ENCODE measurements at places on chromosomes 11 and 22. TPM values are rescaled to one million over a fixed set of nuclear protein-coding genes. Genes with fewer than 3 reads are reported as not detected.

DNA sequence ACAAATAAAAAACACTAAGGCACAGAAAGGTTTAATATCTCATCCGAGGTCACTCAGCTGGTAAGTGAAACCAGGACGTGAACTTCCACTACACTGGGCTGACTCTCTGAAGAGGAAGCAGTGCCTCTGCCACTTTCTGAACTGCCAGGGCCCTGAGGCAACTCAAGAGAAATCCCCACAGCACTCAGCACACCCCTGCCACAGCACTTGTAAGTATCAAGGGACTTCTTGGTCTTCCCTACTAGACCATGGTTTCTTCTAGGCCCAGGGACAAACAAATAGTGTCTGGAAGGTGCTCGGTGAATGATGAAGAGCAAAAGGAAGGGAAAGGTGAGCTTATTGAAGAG, 49.7 kb downstream of the RPL27A start:
- no peak for DNase-seq

GRCh38 chr22:32587449-32587848, 112.8 kb downstream of the FBXO7 start:
- peak; percentile 77 for DNase-seq

DNA sequence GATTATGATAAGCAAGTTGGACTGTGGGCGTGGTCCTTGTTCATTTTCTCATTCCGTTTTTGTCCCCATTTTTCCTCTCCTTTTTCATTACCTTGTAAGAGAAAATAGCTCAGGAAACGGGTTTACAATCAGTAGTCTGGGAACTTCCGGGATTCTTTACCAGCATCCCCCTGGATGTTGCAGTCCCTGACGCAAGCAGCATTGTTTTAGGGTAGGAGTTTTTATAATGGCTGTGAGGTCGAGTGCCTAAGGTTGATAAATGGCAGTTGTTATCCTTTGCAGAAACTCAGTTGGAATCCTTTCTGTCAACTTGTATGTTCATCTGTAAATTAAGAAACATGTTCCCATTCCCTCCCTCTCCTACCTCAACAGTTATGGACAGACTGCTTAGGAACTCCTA, 68.3 kb downstream of the ARHGEF12 start:
- DNase-seq: no peak

DNA sequence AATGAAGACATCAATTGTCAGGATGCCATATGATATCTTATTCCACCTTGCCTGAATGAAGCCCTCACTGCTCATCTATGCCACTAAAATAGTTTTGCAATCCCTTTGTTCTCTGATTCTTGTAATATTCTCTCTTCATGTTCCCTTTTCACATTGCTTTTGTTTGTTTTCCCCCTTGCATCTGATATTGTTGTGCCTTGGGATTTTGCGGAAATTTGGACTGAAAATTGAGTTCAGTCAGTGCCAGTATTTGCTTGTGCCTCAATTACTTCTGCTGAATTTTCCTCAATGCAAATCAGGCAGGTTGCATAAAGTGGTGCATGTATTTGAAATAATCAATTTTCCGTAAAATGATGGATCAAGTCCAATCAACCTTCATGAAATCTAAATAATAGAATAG, 98.3 kb downstream of the PAX6 start:
- DNase-seq: no peak

- no peak for DNase-seq
These were observed 29.9 kb downstream of the CWF19L2 start for GRCh38 chr11:107427569-107428180.

Gene CST6
- 1,171 TPM for total RNA-seq

GRCh38 chr11:122984186-122985011, 2.8 kb upstream of the BSX start:
- no peak for DNase-seq

DNA sequence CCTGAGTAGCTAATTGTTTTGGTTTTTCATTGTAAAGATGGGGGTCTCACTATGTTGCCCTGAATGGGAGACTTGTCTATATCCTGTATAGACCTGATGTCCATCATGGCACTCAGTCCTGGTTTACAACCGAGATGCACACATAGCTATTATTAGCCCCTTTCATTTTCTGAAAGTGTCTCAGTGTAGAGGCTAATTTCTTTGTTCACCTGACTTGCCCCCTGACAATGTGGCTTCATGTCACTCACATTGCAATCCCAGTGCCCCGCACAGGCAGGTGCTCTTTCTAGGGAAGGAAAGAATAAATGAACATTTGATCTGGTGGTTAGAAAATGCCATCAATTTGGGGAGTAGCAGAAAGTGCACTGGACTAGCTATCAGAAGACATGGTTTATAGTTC, 13.1 kb upstream of the KDM2A start:
- no peak for DNase-seq

DNA sequence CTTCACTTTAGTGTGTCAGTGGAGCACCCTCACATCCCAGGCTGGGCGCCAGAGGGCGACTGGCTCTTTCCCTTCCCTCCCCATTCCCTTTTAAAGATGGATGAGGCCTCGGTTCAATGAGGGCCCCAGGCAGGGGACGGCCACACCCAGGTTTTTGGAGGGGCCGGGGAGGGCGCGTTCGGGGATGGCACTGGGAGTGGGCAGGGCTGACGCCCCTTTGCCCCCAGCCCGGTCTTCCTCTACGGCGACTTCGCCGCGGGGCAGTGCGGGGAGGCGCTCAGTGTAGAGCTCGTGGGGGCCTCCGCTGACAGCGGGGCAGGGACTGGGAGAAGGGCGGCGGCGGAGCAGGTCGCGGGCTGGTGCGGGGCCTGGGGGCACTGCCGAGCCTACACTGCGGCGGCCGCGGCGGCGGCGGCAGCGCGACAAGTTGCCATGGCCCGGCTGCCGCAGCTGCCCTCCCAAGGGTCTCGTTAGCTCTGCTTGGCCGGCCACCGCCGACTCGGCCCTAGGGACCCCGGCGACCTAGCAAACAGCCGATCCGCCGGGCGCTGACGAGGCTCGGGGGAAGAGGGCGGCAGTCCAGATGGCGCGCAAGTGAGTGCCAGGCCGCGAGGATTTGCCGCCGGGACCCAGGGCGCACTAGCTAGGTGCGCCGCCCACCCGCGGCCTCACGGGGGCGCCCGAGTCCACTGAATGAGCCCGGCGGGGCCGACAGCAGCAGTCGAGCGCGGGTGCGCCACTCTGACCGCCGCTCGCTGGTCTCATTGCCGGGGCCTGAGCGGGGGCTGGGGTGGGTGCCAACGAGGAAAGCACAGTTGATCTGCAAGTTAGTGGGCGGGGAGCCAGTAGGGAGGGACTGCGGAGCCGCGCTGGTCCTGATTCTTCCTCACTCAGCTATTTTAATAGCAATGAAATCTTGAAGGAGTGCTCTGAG, 92.7 kb downstream of the RRM1 start:
- peak; percentile 94 for DNase-seq

GRCh38 chr11:70478166-70478890, 80.0 kb downstream of the CTTN start:
- no peak for DNase-seq

Gene C11orf42
- not detected for total RNA-seq

DNA sequence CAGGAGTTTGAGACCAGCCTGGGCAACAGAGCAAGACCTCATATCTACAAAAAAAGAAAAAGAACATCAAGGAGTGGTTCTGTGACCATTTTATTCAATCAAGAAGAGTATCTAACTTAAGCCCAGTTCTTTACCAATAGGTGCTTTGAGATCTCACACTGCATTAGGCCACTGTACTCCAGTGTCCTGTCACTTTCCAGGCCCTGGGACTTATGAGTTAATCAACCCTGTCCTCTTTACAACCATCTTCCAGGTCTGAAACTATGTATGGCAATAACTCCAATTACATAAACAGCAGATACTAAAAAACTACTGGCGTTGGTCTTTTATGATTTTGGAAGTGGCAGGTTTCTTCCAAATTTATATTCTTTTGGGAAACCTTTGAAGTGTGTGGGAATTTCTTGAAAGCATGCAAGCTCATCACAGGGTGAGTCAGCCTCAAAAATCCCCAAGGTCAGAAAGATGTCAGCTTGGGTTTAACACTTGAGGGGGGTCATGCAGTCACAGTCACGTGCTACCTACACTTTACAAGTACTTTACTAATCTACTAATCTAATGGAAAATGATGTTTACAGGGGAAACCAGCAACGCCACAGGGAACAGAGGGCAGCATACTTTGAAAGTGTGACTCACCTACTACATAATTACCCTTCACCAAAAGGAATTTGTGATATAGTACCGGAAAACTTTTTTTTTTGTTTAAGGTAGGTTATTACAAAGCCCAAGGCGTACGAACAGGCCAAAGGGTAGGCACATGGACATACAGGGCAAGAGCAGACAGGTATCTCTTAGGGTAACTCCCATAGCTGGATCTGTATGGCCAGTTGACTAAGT, 15.6 kb downstream of the PISD start:
- DNase-seq: no peak

DNA sequence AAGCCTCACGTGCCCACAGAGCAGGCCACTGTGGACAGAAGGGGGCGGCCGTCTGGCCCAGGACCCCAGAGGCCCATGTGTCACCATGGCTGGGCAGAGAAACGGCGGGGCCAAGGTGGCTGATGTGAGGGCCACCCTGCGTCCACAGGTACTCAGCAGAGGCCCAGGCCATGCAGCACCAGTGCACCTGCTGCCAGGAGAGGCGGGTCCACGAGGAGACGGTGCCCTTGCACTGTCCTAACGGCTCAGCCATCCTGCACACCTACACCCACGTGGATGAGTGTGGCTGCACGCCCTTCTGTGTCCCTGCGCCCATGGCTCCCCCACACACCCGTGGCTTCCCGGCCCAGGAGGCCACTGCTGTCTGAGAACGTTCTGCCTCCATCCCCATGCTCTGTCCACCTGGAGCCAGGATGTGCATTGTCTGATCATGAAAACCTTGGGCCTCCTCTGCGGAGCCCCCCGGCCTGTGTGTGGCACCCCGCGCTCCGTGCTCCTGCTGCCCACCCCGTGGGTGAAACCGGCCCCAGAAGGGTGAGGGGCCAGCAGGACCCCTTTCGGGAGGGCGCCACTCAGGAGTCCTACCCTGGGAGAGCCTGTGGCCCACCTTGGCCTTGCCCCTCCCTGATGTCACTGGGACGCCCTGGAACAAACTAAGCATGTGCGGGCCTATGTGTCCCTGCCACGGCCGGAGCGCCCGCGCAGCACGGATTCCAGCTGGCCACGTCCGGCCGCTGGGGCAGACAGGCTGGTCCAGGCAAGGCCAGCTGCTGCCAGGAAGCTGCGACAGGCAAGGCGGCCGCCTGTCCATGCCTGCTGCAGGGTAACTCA, 38.6 kb downstream of the MUC5B start:
- DNase-seq: no peak

GRCh38 chr11:18491924-18492323, 34.8 kb downstream of the TSG101 start:
- DNase-seq: no peak

Gene CHRDL2
- not detected for total RNA-seq
